ENCODE measurements at places on chromosomes 11 and 22. TPM values are rescaled to one million over a fixed set of nuclear protein-coding genes. Genes with fewer than 3 reads are reported as not detected.
A peak's percentile ranks its signal among the peaks of the same experiment; 100 is the strongest.

GRCh38 chr11:11163236-11163635 is 189.8 kb downstream of the CSNK2A3 start:
- no peaks in the 10 kb centered on the region for H3K4me1 ChIP-seq
- peaks cover 14% of the 10 kb centered on the region for H3K27me3 ChIP-seq
- DNase-seq = no peak
- H3K4me3 ChIP-seq = no peak overlapping the region

GRCh38 chr11:93491973-93492372 is 51.2 kb downstream of the SMCO4 start:
- no peaks in the 10 kb centered on the region for H3K36me3 ChIP-seq
- no peaks in the 10 kb centered on the region for H3K27me3 ChIP-seq
- H3K4me3 ChIP-seq = no peak overlapping the region
- no peak overlapping the region for H3K27ac ChIP-seq
- DNase-seq = no peak

DNA sequence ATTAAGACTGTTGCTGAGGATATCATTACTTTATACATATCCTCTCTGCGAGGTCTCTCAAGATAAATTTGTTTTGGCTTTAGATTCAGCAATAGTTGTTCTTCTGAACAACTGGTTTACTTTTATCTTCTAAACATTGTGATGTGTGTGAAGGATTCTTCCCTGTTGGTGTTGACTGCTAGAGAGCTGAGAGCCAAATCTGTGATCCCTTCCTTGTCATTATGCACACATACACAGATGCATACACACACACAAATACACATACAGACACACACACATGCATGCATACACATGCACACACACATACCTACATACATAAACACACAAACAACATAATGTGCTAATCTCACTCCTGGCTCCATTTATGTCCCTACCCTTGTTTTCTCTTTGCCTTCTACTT is 137.0 kb downstream of the SNX19 start:
- no peak for DNase-seq
- H3K27me3 ChIP-seq = no peaks in the 10 kb centered on the region
- H3K4me1 ChIP-seq = no peaks in the 10 kb centered on the region
- H3K27ac ChIP-seq = no peak overlapping the region
- no peaks in the 10 kb centered on the region for H3K36me3 ChIP-seq

KMT5B gene
- 44.3 TPM for polyA plus RNA-seq

GRCh38 chr11:99383648-99384245 is 363.0 kb downstream of the CNTN5 start:
- no peak overlapping the region for H3K4me3 ChIP-seq
- no peak overlapping the region for H3K27ac ChIP-seq
- no peaks in the 10 kb centered on the region for H3K4me1 ChIP-seq
- H3K27me3 ChIP-seq = no peaks in the 10 kb centered on the region
- H3K36me3 ChIP-seq = no peaks in the 10 kb centered on the region
- no peak for DNase-seq

TSGA10IP gene
- polyA plus RNA-seq = not detected

TRIM48 gene
- not detected for polyA plus RNA-seq

GRCh38 chr11:45051621-45052020 is 94.8 kb upstream of the PRDM11 start:
- no peak overlapping the region for H3K4me3 ChIP-seq
- H3K27ac ChIP-seq = no peak overlapping the region
- no peak for DNase-seq
- H3K4me1 ChIP-seq = peaks cover 9% of the 10 kb centered on the region
- H3K27me3 ChIP-seq = peaks cover 16% of the 10 kb centered on the region

GRCh38 chr11:43788421-43788820 is 92.2 kb upstream of the ALKBH3 start:
- H3K27ac ChIP-seq = peak overlapping the region; percentile 95
- H3K36me3 ChIP-seq = peaks cover 20% of the 10 kb centered on the region
- peaks cover 9% of the 10 kb centered on the region for H3K4me1 ChIP-seq
- peak overlapping the region; percentile 1 for H3K4me3 ChIP-seq
- H3K27me3 ChIP-seq = no peaks in the 10 kb centered on the region

GRCh38 chr11:110000031-110000502 is 93.1 kb upstream of the ZC3H12C start:
- no peaks in the 10 kb centered on the region for H3K4me1 ChIP-seq
- peak; percentile 2 for DNase-seq
- H3K36me3 ChIP-seq = no peaks in the 10 kb centered on the region

IL17REL gene
- not detected for polyA plus RNA-seq
